Peyer's patch (tissue), 4 donors: ENCODE measurements at places on chromosomes 1 and 21. TPM values are rescaled to one million over a fixed set of nuclear protein-coding genes. Genes with fewer than 3 reads are reported as not detected.

- no peaks in the 10 kb centered on the region for H3K36me3 ChIP-seq
- no peak for DNase-seq
- H3K27me3 ChIP-seq, result no peaks in the 10 kb centered on the region
- no peak overlapping the region for H3K27ac ChIP-seq
- no peaks in the 10 kb centered on the region for H3K4me1 ChIP-seq
- no peak overlapping the region for H3K4me3 ChIP-seq
Measured at GRCh38 chr21:27321791-27322190, 354.9 kb upstream of the ADAMTS5 start.

DNA sequence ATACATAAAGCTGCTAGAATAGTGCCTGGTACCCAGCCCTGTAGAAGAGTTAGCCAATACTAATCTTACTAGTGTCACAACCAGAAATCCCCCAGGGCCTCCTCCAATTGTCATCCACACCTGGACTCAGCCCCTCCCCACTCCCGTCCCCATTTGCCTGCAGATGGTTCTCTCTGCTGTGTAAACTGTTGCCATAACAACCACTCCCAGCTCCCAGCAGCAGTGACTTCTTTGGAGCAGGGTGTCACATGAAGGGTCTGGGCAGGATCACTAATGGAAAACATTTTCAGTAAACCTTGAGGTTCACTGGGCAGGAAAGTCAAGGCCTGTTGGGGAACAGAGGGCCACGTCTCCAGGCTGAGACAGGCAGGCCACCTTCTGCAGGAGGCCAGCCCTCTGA is 126.0 kb upstream of the IPO9 start:
- no peak overlapping the region for H3K4me3 ChIP-seq
- no peaks in the 10 kb centered on the region for H3K27me3 ChIP-seq
- peak overlapping the region; percentile 45 for H3K27ac ChIP-seq
- no peak for DNase-seq

- no peak for DNase-seq
- no peak overlapping the region for H3K4me3 ChIP-seq
- H3K27ac ChIP-seq, result no peak overlapping the region
- no peaks in the 10 kb centered on the region for H3K36me3 ChIP-seq
Measured at GRCh38 chr1:5961601-5962000, 30.6 kb downstream of the NPHP4 start.

DNA sequence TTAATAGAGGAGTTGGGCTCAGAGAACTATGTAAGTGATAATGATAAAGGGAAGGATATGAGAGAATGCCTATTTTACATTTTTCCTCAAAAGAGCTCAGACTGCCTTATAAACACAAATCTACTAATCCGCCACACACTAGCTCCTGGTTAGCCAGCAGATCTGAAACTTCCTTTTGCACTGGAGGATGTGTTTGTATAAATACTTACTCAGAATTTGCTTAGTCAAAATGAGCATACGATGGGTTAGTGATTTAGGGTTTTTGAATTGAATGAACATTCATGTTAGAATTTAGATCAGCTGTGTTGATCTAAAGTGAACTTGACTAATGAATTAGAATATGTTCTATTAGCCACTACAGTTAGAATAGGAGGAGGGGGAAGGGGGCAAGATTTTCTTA is 9.1 kb upstream of the IER5 start:
- H3K4me1 ChIP-seq, result no peaks in the 10 kb centered on the region
- no peaks in the 10 kb centered on the region for H3K27me3 ChIP-seq
- H3K4me3 ChIP-seq, result no peak overlapping the region
- no peak for DNase-seq

The CCDC17 gene
- 5.0 TPM for total RNA-seq

- no peaks in the 10 kb centered on the region for H3K36me3 ChIP-seq
- DNase-seq, result no peak
- H3K27me3 ChIP-seq, result no peaks in the 10 kb centered on the region
- no peak overlapping the region for H3K4me3 ChIP-seq
- H3K27ac ChIP-seq, result no peak overlapping the region
Measured at GRCh38 chr1:158333405-158334155, 2.2 kb upstream of the CD1B start.

- no peaks in the 10 kb centered on the region for H3K36me3 ChIP-seq
- peaks cover 5% of the 10 kb centered on the region for H3K4me1 ChIP-seq
- no peak for DNase-seq
- H3K4me3 ChIP-seq, result no peak overlapping the region
- H3K27ac ChIP-seq, result no peak overlapping the region
Measured at GRCh38 chr1:13703558-13704490, 3.8 kb downstream of the PRDM2 start.

The ST6GALNAC5 gene
- 1.8 TPM for total RNA-seq

- no peaks in the 10 kb centered on the region for H3K4me1 ChIP-seq
- no peak for DNase-seq
- H3K27ac ChIP-seq, result no peak overlapping the region
Measured at GRCh38 chr1:63799307-63799706, 25.5 kb downstream of the ROR1 start.

- H3K36me3 ChIP-seq, result no peaks in the 10 kb centered on the region
- H3K4me1 ChIP-seq, result no peaks in the 10 kb centered on the region
- no peak overlapping the region for H3K4me3 ChIP-seq
- no peak for DNase-seq
- H3K27ac ChIP-seq, result no peak overlapping the region
- no peaks in the 10 kb centered on the region for H3K27me3 ChIP-seq
Measured at GRCh38 chr1:94103608-94104007, 17.3 kb downstream of the ABCA4 start.

GRCh38 chr1:227562933-227563323 is 428 bp upstream of the ZNF678 start:
- H3K4me3 ChIP-seq, result no peak overlapping the region
- H3K27me3 ChIP-seq, result peaks cover 4% of the 10 kb centered on the region
- H3K27ac ChIP-seq, result no peak overlapping the region
- no peaks in the 10 kb centered on the region for H3K4me1 ChIP-seq

GRCh38 chr21:43195121-43196021 is 26.6 kb downstream of the CRYAA start:
- H3K27ac ChIP-seq, result no peak overlapping the region
- H3K27me3 ChIP-seq, result no peaks in the 10 kb centered on the region
- H3K36me3 ChIP-seq, result no peaks in the 10 kb centered on the region
- H3K4me1 ChIP-seq, result no peaks in the 10 kb centered on the region

DNA sequence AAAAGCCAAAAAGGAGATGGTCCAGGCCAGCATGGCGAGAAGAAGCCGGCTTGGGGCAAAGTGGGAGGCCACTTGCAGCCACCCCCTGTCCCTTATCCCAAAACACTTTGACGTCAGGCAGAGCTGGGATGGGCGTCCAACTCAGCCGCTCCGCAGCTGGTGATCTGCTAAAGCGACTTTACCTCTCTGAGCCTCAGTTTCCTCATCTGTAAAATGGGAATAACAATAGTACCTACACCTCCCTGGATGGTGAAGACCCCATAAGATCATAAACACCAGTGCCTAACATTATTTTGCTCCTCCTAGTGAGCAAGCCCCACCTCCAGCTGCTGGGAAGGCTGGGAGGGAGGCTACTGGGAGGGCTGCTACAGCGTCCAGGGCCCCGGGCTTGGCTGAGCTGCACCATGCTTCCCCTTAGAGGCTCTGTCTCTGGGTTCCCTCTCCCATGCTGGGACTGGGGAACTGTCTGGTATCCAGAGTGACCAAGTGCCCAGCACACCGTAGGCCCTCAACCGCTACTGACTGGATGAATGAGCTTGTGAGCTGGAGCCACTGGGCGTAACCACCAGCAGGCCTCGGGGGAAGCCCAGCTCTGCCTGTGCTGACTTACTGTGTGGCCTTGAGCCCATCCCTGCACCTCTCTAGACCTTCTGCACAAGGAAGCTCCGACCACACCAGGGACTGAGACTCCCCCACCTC is 18.3 kb downstream of the IFFO2 start:
- H3K36me3 ChIP-seq, result no peaks in the 10 kb centered on the region
- DNase-seq, result no peak
- no peaks in the 10 kb centered on the region for H3K27me3 ChIP-seq

The PADI4 gene
- total RNA-seq, result not detected

The HFM1 gene
- not detected for total RNA-seq

- no peak overlapping the region for H3K27ac ChIP-seq
- no peaks in the 10 kb centered on the region for H3K36me3 ChIP-seq
- no peaks in the 10 kb centered on the region for H3K4me1 ChIP-seq
- no peaks in the 10 kb centered on the region for H3K27me3 ChIP-seq
- DNase-seq, result no peak
- no peak overlapping the region for H3K4me3 ChIP-seq
Measured at GRCh38 chr21:15947677-15948076, 217.9 kb downstream of the USP25 start.

GRCh38 chr1:226489718-226490425 is 58.7 kb upstream of the STUM start:
- H3K4me3 ChIP-seq, result no peak overlapping the region
- H3K27me3 ChIP-seq, result no peaks in the 10 kb centered on the region
- no peaks in the 10 kb centered on the region for H3K36me3 ChIP-seq

GRCh38 chr1:81834921-81835698 is 34.4 kb downstream of the ADGRL2 start:
- no peak overlapping the region for H3K4me3 ChIP-seq
- H3K36me3 ChIP-seq, result no peaks in the 10 kb centered on the region
- no peak overlapping the region for H3K27ac ChIP-seq
- DNase-seq, result no peak
- H3K27me3 ChIP-seq, result no peaks in the 10 kb centered on the region

- no peak for DNase-seq
- peak overlapping the region; percentile 85 for H3K27ac ChIP-seq
- H3K27me3 ChIP-seq, result no peaks in the 10 kb centered on the region
- H3K36me3 ChIP-seq, result no peaks in the 10 kb centered on the region
- peaks cover 93% of the 10 kb centered on the region for H3K4me1 ChIP-seq
Measured at GRCh38 chr1:19478322-19478721, 7.0 kb downstream of the CAPZB start.

The PTPRC gene
- 127 TPM for total RNA-seq

- no peaks in the 10 kb centered on the region for H3K27me3 ChIP-seq
- no peak overlapping the region for H3K27ac ChIP-seq
- H3K36me3 ChIP-seq, result no peaks in the 10 kb centered on the region
- DNase-seq, result no peak
- H3K4me3 ChIP-seq, result no peak overlapping the region
Measured at GRCh38 chr1:110455151-110455550, 4.2 kb downstream of the PROK1 start.

DNA sequence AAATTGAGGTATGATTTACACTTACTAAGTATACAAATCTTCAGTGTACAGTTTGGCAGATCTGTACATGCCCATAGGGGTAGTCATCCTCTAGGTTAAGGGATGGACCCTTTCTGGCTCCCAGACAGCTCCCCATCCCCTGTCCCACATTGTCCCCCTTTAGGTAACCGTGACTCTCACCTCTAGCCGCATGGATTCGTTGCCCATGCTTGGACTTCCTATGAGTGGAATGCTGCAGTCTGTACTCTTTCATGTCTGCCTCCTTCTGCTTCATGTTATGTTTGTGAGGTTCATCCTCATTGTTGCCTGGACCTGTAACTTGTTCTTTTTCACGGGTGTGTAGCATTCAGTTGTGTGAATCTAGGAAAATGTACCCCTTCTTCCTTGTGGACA is 20.3 kb downstream of the SLC37A1 start:
- no peaks in the 10 kb centered on the region for H3K27me3 ChIP-seq
- H3K36me3 ChIP-seq, result no peaks in the 10 kb centered on the region
- peak overlapping the region; percentile 72 for H3K27ac ChIP-seq

DNA sequence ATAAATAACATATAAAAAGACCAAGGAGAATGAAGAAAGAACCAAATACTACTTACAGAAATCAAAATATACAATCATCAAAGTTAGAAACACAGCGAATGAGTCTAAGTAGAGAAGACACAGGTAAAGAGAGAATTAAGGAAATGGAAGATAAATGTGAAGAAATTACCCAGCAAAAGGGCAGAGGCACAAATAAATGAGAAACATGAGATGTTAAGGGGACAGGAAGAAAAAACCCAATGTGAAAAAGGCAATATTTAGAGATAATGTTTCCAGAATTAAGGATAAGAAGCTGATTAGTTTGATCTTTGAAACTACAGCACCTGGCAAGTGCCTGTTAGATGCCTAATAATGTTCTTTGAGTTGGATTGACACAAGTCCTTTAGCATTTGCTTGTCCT is 40.9 kb downstream of the CCN1 start:
- no peak for DNase-seq
- no peak overlapping the region for H3K27ac ChIP-seq
- no peaks in the 10 kb centered on the region for H3K36me3 ChIP-seq
- H3K27me3 ChIP-seq, result no peaks in the 10 kb centered on the region

The KRTAP13-2 gene
- total RNA-seq, result not detected

The BSND gene
- total RNA-seq, result not detected

DNA sequence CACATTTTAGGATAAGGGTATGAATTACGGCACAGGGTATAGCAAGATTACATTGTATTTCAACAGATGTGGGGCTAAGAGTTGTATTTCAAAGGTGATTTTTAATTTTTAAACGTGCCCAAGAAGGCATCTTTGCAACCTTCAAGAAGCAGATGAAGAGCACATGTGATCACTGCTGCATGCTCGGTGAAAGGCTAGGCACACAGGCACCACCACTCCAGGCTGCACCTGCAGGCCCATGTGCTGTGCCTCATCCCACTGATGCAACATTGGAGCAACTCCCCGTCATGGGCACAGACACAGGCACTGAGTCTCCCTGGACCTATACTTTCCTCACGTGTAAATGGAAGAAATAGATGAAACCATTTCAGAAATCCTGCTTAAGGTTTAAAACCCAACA is 23.5 kb downstream of the UBE2G2 start:
- DNase-seq, result no peak
- H3K27ac ChIP-seq, result no peak overlapping the region
- H3K27me3 ChIP-seq, result no peaks in the 10 kb centered on the region
- no peaks in the 10 kb centered on the region for H3K4me1 ChIP-seq
- H3K4me3 ChIP-seq, result no peak overlapping the region
- peaks cover 37% of the 10 kb centered on the region for H3K36me3 ChIP-seq

The SEC16B gene
- total RNA-seq, result 20.6 TPM

DNA sequence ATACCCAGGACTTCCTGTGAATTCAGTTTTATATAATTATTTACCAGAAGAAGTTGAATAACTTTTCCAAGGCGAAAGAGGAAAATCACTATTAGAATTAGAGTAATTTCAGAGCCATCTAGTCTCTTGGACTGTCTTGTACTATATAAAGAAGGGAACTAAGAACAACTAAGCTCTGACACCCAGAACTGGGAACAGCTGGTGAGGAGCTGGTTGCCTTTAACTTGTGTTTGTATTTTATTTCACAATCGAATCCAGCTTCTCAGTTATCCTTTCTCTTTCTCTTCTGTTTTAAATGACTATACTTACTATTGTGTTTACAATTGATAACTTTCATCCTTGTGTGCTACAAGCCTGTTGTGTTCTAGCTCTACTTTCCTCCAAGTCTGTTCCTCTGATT is 8.4 kb downstream of the SNX27 start:
- H3K4me1 ChIP-seq, result no peaks in the 10 kb centered on the region
- no peak overlapping the region for H3K4me3 ChIP-seq
- H3K27me3 ChIP-seq, result no peaks in the 10 kb centered on the region
- H3K36me3 ChIP-seq, result no peaks in the 10 kb centered on the region
- DNase-seq, result no peak

The ELF3 gene
- 611 TPM for total RNA-seq

The KCNJ9 gene
- not detected for total RNA-seq

DNA sequence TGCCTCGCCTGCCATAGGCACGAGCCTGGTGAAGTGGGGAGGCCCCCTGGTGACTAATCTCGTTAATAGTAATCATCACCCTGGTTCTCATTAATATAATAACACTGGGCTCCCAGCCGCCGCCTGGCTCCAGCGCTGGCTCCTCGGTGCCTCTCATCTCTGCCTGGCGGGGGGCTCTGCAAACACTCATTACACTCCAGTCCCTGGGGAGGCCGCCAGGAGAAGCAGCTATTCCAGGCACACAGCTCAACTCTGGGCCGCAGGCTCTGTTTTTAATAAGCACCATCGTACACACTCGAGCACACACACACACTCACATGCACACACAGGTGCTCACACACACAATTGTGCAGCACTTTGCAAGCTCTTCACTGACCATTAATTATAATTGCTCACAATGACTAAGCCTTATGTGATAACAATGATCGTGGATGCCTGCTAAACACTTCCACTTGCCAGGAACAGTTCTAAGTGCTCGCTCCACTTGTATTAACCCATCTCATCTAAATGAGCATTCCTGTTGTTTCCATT is 52.2 kb downstream of the SDC3 start:
- no peak for DNase-seq
- no peak overlapping the region for H3K4me3 ChIP-seq
